NCI-H526 (cell line): ENCODE measurements at places on chromosomes 4 and X.
A peak's percentile ranks its signal among the peaks of the same experiment; 100 is the strongest.

- no peak for DNase-seq
Measured at GRCh38 chrX:13990126-13990800, 39.4 kb downstream of the GEMIN8 start.

DNA sequence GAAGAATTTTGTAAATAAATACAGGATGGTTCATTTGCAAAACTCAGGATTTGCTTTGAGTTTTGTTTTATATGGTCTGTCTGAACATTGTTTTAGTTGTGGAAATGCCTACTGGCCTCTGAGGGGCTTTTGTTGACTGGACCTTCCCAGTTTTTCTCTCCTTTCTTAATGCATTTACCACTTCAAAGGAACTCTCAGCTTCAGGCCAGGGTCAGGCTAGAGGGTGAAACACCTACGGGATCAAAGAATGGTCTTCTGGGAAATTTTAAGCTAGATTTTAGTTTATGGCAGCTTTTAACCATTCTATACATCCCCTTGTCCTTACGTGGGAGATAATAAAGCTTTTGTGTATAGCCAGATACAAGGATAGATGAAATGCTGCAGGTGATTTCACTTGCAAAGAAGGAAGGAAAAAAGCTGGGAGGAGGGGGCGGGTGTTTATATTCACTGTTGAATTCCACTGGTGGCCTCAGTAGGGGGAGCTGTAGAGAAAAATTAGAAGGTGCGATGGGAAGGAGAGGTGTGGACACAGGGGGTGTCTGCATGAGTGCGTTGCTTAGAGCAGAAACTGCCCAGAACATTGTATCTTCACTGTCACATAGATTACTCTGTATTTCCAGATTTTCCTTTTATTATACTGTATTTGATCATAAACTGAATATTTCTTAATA, 151.8 kb downstream of the TSPAN5 start:
- peak; percentile 82 for DNase-seq

DNA sequence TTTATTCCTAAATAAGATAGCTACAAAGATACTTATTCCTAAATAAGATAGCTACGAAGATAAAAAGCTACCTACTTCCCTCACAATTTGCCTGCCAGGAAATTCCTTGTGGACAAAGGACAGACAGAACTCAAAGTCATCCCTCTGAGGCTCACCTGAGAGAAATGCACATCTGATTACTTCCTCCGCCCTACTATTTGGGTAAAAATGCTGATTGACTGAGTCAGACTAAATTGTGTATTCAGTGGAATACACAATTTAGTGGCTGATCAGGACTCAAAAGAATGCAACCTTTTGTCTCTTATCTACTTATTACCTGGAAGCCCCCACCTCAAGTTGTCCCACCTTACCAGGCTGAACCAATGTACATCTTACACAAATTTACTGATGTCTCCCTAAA, 10.3 kb upstream of the MAGEB16 start:
- DNase-seq, result no peak

- DNase-seq, result no peak
Measured at GRCh38 chr4:80235451-80235850, 31.0 kb upstream of the FGF5 start.

DNA sequence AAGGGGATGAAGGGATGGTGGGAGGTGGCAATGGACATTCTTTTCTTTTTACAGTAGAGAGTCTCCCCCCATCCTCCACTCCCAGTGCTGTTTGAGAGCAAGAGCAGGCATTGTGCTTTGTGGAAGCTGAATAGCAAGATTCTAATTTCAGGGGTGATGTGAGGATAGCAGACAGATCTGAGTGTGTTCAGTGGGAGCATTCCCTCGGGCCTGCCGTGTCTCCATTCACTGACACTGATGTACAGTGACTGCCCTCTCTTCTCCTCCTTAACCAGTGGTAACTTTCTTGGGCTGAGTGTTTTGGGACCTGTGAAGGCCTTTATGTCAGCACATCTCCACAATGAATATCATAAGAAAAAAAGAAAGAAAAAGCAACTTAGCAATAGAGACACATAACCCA, 396.6 kb upstream of the RPS6KA3 start:
- DNase-seq, result no peak

DNA sequence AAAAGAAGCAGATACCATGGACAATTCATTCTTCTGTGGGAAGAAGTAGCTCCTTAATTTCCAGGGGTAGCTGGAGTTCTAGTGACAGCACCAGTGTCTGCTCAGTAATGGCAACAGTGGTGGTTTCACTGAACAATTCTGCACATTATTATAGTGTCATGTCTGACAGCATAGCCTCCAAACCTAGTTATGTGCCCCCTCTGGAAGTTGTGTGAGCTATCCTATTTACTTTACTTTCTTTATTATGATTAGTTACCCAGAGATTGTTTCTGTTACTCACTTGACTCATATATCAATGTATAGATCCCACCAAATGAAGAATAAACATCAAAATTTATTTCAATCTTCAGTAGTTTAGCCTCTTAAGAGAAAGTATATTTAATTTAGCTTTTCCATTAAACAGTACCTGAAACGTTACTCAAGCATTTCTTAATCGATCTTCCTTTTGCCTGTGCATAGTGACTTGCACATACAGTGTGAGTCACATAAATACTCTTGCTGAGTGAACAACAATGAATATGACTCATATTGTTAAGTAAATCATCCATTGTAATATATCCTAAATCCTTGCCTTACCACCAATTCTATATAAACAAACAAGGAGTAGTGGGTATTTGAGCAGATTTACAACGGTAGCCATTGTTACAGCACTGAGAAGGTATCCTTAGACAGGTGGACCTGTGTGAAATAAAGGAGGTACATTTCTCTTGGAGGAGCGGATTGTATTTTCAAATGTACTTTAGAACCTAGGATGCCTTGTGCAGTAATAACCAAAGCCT, 534.7 kb downstream of the ANKRD50 start:
- no peak for DNase-seq
